ENCODE measurements at places on chromosomes 16 and 17. TPM values are rescaled to one million over a fixed set of nuclear protein-coding genes. Genes with fewer than 3 reads are reported as not detected.

DNA sequence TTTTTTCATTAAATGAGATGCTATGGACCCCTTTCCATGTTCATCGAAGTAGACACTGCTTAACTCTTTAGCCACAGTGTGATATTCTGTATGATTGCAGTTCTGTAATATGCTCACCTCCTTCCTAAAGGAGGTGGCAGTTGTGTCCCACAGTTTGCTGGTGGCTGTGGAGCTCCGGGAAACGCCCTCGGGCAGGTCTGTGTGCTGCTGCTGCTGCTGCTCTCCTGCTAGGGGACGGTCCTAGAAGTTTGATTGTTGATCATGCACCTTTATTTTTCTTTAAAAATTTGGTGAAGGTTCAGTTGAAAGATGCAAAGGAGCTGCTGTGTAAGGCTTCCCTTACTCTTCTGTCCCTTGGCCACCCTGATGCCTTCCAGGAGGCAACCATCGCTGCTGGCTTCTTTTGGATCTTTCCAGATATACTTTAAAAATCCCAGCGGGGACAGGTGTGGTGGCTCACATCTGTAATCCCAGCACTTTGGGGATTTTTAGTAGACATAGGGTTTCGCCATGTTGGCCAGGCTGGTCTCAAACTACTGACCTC, 8.4 kb upstream of the CLEC18A start:
- no peak for DNase-seq

DNA sequence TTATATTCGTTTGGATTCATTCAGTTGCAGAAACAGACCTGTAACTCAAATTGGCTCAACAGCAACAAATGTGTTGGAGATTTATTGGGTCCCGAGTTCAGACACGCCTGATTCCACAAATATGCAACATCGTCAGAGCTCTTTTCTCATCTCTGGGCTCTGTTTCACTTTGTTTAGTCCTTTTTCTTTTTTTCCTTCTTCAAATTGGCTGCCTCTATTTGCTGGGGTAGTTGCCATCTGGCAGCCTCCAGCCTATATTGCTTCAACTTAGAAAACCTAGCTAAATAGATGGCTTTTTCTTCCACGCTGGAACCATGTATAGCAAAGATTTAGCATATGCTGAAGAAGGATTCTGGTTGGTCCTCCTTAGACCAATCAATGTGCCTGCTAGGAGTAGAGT, 398.5 kb downstream of the RBFOX1 start:
- DNase-seq = no peak

GRCh38 chr16:19882646-19883045, 2.0 kb downstream of the GPRC5B start:
- DNase-seq = no peak

Gene MT1E
- 1,831 TPM for total RNA-seq

Gene GPR139
- not detected for total RNA-seq

DNA sequence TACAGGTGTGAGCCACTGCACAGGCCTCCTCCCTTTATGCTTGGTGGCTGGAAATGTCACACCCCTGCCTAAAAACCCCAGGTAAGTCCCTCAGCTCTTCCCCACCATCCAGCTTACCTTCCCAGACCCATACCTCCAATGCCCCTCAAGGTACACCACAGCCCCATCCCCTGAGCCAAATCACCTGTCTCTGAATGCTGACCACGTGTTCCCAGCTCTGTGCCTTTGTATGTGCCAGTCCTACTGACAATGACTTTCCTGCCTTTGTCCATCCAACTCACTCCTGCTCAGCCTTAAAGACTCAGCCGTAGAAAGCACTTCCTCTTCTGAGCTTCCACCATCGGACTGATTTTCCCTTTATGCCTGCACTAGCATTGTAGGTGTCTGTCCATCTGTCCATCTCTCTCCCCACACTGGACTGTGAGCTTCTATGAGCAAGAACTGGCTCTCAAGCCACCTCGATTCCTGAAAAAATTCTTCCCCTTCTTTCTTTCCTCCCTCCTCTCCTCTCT, 30.7 kb upstream of the GOSR2 start:
- no peak for DNase-seq

GRCh38 chr16:47949276-47949675, 206.5 kb downstream of the ABCC12 start:
- DNase-seq = no peak

GRCh38 chr16:74700438-74701225, at the start of gene MLKL:
TSS of gene MLKL (minus strand) at chr16:74700862. CDS start at chr16:74695757, 5,105 bp downstream.
- no peak for DNase-seq

GRCh38 chr16:7716660-7717550, 384.3 kb downstream of the RBFOX1 start:
- no peak for DNase-seq

Gene SERPINF2
- total RNA-seq = 582 TPM

Gene CSH2
- total RNA-seq = not detected

DNA sequence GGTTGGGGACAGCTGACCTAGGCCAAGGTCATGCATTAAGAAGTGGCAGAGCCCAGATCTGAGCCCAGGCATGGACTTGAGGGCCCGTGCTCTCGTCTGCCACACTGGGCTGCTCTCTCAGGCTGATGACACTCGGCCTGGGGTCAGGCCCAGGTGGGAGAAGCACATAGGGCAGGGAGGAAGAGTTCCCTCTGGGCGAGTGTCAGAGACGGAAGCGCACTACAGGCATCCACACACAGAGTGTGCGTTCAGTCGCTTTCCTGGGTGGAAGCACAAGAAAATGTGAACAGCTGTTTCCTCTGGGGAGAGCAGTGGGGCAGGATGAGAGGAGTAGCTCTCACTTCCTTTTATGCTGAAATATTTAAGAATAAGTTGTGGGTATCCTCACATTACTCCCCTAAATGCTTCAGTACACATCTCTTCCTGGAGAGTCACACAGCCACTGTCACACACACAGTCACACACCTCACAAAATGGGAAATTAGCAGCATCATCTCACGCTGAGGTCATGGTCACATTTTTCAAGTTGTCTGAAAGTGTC, 59.7 kb downstream of the B9D1 start:
- DNase-seq = no peak

- DNase-seq = no peak
These were observed 55.2 kb upstream of the MRTFB start for GRCh38 chr16:14015948-14016347.

Gene CES1
- 376 TPM for total RNA-seq

- no peak for DNase-seq
These were observed 5.5 kb downstream of the PRR29 start for GRCh38 chr17:64003526-64004121.

- DNase-seq = no peak
These were observed 21.5 kb downstream of the SMTNL2 start for GRCh38 chr17:4605826-4606225.

Gene CHST4
- total RNA-seq = 14.3 TPM

- no peak for DNase-seq
These were observed 29.7 kb downstream of the MGRN1 start for GRCh38 chr16:4654011-4654963.

DNA sequence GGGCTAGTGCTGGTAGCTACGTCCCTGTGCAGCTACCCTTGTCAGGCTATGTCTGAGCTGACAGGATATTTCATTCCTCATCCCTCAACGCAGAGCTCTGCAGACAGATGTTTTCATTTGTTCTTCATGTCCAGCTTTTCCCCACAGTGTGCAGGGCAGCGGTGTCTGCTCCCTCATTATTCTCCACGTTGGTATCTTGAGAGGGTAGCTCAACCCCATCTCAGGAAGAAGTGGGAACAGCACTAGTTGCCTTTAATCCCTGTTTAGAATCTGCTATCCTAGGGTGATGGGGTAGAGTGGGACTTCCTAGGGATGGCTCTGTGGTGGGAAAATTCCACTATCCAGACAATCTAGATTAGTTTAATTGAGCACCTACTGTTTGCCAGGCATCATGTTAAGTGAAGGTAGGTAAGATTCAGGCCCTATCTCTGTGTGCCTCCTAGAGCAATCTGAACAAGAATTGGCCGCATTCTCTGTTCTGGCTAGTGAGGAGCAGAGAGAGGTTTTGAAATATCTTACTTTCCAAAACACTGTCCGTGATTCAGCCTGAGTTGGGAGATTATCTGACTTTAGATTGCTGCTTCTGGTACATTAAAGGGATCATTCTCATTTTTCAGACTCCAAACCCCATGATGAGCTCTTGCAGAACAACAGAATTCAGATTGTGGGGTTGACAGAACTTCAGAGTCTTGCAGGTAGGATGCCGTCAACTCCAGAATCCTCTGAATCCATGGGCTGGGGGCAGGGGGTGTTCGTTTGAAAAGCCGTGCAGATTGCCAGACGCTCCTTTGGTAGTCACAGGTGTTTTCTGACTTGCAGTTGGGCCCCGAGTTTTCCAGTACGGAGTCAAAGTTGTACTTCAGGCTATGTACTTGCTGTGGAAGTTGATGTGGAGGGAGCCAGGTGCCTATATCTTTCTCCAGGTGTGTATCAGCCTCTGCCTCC, 963 bp downstream of the ALG1 start:
- DNase-seq = no peak

Gene GRB7
- total RNA-seq = 1.9 TPM

Gene MYH3
- total RNA-seq = 2.0 TPM

Gene SUPT6H
- 36.5 TPM for total RNA-seq

- peak; percentile 54 for DNase-seq
These were observed 2.1 kb downstream of the TRAF7 start for GRCh38 chr16:2157480-2158261.

All from liver (tissue), 10 donors.